ENCODE measurements at places on chromosomes 12 and 14.

- DNase-seq: no peak
Measured at GRCh38 chr12:18400186-18400585, 138.9 kb downstream of the PIK3C2G start.

- peak; percentile 77 for DNase-seq
Measured at GRCh38 chr14:89304972-89305703, 111.9 kb downstream of the FOXN3 start.

- no peak for DNase-seq
Measured at GRCh38 chr14:91270619-91271018, 26.1 kb upstream of the GPR68 start.

- DNase-seq: no peak
Measured at GRCh38 chr12:1614360-1614759, 14.7 kb upstream of the WNT5B start.

DNA sequence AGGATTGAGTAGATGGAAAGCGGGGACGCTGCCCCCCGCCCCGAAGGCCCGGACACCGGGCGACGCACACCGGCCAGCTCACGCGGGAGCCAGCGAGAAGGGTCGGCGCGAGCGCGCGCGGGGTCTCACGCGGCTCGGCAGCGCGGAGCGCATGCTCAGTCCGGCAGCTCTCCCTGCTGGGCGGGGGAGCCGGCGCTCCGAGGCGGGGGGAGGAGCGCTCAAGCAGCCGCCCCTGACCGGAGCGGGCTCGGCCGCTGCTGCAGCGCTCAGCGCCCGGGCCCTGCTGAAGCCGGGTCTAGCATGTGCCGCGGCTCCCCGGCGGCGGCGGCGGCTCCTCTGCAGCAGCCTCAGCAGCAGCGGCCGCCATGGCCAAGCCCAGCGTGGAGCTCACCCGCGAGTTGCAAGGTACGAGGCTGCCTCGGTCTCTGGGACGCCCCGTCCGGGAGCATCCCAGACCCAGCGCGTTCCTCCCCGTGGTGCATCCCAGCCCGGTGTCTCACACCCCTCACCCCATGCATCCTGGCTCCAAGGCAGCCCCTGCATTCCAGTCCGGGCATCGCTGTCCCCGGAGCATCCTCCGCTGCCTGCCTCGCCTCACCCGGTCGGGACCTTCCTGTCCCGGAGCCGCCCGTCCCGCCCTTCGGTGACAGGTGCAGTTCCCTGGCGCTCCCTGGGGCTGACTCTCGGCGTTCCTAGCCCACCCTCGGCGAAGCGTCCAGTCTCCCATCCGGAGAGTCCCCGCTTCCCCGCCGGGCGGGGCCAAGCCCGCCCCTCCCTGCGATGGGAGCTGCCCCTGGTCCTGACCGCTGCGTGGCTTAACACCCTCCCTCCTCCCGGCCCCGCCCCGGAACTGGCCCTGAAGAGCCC is at the start of gene CARMIL3:
Gene CARMIL3, plus strand, starts transcription at position 221 of the 867 bp plus-strand sequence. Its CDS starts 145 bp downstream, at position 366.
- peak; percentile 63 for DNase-seq

DNA sequence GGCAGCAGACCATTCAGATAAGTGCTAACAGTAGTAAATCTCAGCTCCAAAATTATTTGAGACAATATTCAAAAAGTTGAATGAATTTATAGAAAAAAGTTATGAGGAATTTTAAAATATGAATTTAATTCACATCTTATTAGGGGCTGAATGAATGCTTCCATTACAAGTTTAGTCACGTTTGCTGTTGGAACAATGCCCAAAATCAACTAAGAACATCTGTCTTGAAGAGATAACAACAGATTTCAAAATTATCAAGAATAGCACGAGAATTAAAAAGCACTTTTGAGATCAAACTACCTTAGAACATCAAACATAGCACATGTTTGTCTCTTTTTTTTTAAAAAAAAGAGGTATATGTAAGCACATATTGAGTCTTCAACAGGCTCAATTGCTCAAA is 115.4 kb upstream of the PPFIA2 start:
- no peak for DNase-seq

DNA sequence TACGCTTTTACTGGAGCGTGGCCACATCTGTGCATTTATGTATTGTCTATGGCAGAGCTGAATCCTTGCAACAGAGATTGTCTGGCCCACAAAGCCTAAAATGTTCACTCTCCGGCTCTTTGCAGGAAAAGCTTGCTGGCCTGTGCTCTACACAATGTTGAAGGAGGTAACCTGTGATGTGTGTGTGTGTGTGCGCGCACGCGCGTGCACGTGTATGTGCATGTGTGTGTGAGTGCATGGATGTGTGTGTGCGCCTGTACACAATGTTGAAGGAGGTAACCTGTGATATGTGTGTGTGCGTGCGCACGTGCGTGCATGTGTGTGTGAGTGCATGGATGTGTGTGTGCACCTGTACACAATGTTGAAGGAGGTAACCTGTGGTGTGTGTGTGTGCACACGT is 62.7 kb downstream of the RFLNA start:
- no peak for DNase-seq

- DNase-seq: no peak
Measured at GRCh38 chr14:20989471-20989786, 351 bp upstream of the METTL17 start.

- no peak for DNase-seq
Measured at GRCh38 chr14:102015045-102015685, 50.8 kb downstream of the DYNC1H1 start.

- DNase-seq: no peak
Measured at GRCh38 chr14:86639146-86639545, 1109.2 kb downstream of the FLRT2 start.

DNA sequence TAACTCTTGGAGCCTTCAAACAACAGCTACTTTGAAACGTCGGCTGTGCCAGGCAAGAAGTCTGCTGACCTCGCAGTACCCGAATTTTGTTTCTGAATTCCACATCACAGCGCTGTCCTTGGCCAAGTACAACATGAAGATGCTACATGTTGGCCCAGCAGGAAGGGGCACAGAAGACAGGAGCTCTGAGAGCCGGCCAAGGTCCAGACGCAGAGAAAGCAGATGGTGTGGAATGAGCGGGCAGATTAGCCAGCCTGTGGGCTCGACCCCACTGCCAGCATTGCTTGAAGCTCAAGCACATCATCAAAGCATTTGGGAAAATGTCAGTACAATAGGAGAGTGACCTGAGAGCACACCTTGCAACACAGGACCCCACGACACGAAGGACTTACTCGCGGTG is 64.5 kb downstream of the FZD10 start:
- no peak for DNase-seq
